ENCODE measurements at places on chromosomes 12 and 14.
A peak's percentile ranks its signal among the peaks of the same experiment; 100 is the strongest.

- no peak for DNase-seq
Measured at GRCh38 chr14:101179691-101180211, 276.2 kb upstream of the RTL1 start.

GRCh38 chr12:9760699-9761418, at the start of gene CD69:
CD69 (minus strand) TSS chr12:9760901; CDS start chr12:9760820, 81 bp downstream.
- peak; percentile 83 for DNase-seq

- DNase-seq = no peak
Measured at GRCh38 chr14:53306911-53307310, 153.8 kb upstream of the DDHD1 start.

DNA sequence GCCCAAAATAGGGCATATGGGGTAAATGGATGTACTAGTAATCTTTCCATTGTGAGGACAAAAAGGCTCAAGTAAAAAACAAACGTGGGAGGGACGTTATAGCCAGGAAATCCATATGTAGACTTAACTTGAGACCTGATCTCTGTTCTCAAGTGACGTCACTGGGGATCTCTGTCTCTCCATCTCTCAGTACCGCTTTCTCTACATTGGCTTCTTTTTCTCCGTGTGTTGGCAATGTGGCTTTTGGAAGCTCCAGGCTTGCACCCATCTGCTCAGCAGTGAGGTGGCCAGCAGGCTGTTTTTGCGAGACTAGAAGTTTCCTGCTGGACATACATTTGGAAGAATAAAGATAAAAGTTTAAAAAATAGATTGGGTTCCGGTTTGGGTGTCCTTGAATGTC, 66.0 kb upstream of the NRXN3 start:
- DNase-seq = no peak

GRCh38 chr12:133203344-133204263, 22.3 kb downstream of the ZNF268 start:
- DNase-seq = peak; percentile 15

DNA sequence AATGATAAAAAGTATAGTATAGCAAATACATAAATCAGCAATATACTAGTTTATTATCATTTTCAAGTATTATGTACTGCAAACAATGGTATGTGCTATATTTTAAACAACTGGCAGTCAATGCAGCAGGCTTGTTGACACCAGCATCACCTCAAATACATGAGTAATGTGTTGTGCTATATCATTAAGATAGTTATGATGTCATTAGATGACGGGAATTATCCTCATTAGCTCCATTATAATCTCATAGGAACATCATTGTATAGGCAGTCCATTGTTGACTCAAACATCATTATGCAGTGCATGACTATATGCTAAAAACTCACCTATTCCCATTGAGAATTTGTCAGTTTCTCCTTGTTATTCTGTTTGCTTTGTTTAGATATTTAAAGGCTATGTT, 85.4 kb downstream of the PRKD1 start:
- DNase-seq = no peak

- DNase-seq = no peak
Measured at GRCh38 chr12:4201333-4202100, 72.0 kb upstream of the CCND2 start.

DNA sequence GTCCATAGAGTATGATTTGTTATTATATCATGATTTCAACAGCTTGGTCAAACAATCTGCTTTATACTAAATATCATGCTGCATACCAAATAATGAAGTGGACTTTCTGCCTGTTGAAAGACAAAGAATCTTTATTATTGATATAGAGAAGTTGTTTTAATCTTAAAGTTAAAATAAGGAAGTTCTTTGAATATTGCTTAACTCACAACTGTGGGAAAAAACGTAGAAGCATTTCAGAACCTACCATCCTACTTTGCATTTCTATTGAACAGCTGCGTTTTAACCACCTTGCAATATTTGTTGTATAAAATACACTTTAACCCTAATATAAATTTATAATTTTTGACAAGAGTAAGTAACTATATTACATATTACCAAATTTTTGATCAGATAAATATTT, 22.9 kb upstream of the ARL1 start:
- no peak for DNase-seq

DNA sequence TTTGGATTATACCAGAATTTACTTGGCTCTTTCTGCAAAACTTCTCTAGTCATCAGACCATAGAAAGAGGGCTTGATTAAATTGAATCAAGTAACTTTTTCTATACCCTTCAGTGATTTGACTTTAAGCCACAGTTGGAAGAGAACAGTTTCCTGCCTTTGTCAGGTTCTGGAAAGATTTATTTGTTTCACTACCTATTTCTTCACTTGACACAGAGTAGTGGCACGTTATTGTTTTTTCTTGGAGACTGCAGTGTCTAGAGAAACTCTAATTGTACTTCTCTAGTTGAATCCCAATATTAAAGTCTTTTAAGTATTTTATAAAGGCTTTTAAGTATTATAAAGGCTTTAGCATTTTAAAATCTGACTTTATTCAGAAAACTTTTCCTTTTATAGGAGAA, 138.1 kb downstream of the TMEM117 start:
- no peak for DNase-seq

- DNase-seq = no peak
Measured at GRCh38 chr12:64083285-64084210, 138.5 kb downstream of the KICS2 start.

DNA sequence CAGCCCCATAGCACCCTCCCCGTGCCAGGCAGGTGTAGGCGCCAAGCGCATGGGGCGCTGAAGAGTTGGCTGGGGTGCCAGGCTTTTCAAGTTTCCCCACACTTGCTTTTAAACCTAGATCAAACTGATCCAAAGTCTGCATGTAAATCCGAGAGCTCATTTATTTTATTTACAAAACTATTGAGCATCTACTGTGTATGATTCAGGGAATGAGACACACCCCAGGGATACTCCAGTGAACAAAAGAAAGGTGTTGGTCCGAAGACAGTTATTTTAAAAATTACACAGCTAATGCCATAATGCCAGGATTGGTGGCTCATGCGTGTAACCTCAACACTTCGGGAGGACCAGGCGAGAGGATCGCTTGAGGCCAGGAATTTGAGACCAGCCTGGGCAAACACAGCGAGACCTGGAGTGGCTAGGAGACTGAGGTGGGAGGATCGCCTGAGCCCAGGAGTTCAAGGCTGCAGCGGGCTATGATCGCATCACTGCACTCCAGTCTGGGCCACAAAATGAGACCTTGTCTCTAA, 780 bp upstream of the SLC41A2 start:
- DNase-seq = peak; percentile 3

DNA sequence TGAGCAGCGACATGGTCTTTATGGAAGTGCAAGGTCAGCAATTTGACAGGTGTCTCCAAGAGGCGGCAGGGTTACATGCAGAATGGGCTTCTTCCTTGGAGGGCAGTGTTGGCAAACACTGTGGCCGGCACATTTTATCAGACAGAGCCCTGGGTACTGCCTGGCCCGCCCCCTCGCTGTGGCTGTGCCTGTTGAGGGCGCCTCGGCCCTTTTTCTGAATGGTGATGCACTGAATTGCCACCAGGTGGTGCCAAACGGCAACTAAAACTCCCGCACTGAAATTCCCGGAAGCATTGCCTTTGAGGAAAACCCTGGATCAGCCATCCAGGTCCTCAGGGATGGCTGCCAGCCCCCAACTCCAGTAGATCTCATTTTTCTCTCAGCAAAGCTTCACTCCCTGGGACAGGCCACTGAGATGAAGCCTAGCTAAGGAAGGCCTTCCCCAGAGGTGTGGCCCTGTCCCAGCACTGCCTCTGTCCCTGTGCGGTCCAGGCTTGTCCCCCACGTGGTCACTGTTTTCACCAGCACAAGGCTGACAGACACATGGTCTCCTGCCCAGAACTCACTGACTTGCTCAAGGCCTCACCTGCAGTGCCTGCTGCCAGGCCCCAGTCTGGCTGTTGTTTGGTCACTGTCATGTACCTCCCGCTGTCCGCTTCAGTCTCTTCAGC, 73.6 kb downstream of the TESC start:
- DNase-seq = peak; percentile 69

DNA sequence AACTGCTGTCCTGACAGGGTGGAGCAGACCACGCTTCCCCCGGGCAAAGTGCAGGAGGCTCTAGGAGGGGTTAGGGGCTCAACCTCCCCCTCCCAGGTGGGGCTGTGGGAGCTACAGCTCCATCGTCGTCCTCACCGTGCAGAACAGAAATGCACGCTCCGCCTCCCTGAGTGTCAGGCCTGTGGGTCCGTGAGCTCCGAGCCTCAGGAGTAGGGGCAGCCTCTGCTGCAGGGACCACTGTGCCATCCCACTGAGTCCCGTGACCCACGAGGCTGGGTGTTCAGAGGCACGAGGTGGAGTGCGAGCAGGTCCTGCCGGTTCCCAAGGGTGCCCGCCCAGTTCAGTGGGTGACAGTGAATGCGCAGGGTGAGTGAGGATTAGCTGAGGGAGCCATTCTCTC, 48.6 kb downstream of the CACNA1C start:
- DNase-seq = no peak

DNA sequence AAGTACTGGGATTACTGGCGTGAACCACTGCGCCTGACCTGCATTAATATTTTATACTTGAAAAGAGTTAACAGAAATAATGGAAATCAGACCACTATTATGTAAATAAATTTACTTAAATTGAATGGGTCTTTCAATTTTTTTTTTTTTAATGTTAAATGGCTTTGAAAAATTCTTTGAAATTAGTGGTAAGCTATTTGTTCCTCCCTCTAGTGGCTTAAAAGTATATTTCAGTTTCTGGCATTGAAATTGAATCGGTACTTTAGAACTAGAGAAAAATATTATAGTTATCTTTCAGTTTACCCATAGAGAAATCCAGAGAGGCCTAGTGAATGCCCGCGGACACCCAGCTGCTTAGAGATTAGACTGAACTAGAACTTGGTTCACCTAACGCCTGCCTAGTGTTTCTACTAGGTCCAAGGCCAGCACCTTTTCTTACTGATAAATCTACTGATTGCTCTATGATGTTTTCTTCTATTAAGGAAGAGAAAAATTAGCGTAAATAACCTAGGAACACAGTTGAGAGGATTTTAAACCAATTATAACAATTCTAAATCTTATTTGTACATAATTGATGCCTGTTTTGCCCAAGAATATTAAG, 106.5 kb downstream of the EML1 start:
- peak; percentile 35 for DNase-seq

DNA sequence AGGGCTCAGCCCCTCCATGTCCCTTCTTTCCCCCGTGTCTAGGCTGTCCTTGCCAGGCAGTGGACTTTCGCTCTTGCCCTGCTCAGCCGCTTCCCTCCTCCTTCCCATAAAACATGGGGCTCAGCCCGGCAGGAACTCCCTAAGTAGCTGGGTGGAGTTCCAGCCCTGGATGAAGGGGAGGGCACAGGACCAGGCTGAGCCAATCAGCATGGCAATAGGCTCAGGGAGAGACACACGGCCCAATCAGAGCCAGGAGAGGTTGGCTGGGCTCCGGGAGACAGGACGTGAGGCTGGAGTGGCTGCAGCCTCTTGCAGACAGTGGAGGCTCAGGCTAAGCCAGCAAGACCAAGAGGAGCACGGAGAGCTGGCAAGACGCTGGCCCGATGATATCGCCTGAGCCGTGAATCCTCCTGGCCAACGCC, 54.3 kb downstream of the GALNT9 start:
- no peak for DNase-seq

Data from OCI-LY7 (cell line).